ENCODE measurements at places on chromosomes 1 and 21. TPM values are rescaled to one million over a fixed set of nuclear protein-coding genes. Genes with fewer than 3 reads are reported as not detected.

The OPRD1 gene
- not detected for total RNA-seq

The G0S2 gene
- 19.9 TPM for total RNA-seq

DNA sequence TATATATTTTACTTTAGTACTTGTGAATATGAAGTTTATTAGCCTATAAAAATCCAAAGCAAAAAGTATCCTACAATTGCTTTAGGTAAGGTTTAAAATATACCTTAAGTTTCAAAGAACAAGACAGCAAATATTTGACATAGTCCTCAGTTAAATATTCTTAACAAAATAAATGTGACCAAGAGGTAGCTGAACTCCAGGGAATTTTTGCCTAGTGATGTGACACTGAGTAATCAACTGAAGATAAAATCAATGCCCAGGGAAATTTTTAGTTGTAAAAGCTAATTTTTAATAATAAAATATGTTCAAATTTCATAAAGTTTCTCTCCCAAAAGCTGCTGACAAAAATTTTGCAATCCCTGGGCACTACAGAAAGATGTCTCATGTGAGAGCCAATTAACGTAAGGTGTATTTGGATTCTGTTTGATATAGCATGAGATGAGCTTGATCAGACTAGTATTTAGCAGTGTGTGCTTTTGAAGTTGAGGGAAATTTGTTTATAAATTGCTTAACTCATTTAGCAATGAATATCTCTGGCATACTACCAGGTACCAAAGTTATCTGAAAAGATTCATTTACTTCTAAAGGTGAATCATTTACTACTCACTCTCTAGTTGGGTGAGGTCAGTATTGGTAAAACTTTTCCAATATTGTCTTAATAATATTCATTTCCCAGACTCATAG lies 80.2 kb upstream of the PALMD start:
- no peaks in the 10 kb centered on the region for H3K4me1 ChIP-seq
- no peak overlapping the region for H3K27ac ChIP-seq
- H3K4me3 ChIP-seq, result no peak overlapping the region
- no peaks in the 10 kb centered on the region for H3K36me3 ChIP-seq

GRCh38 chr1:169186106-169186505 lies 79.6 kb downstream of the ATP1B1 start:
- H3K27me3 ChIP-seq, result no peaks in the 10 kb centered on the region
- H3K4me3 ChIP-seq, result no peak overlapping the region
- no peaks in the 10 kb centered on the region for H3K4me1 ChIP-seq

DNA sequence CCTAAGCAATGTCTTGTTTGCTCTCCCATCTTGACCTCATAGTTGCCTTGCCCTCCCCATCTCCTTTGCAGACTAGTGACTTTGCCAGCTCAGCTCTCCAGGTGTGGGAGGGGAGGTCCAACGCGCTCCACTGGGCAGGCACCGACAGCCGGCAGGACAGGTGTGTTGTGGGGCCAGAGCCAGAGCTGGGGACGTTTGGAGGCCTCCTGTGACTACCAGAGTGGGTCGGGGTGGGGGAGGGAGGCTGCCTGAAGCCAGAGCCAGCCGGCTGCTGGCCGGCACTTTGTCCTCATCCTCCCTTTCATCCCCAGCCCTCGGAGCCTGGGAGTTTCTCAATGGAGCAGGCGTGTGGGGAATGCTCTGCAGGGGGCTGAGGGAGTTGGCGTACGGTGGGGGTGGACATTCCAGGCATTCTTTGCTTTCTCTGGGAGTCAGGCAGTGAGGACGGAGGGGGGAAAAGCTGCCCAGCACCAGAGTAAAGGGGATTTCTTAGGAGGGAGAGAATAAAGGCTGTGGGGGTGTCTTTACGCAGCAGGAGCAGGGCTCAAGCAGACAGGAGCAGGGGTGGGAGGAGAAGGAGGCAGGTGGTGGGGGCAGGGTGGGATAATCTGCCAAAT lies 20.2 kb downstream of the NUAK2 start:
- H3K36me3 ChIP-seq, result peaks cover 43% of the 10 kb centered on the region
- DNase-seq, result peak; percentile 91
- peak overlapping the region; percentile 65 for H3K27ac ChIP-seq

DNA sequence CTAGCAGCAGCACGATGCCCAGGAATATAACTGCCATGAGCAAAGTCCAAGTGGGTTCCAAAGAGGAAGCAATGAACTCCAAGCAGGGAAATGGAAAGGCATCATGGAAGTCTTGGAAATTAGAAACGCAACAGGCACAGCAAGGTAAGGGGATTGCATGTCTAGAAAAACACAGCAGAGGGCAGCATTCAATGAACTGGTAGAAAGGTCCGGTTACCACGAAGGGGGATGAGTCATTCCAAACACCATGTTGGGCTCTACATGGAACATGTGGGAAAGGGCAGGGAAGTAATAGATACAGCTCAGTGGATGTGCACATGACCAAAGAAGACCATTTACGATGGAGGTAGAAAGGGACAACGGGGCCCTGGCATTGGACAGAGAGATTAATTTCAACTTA lies 36.4 kb downstream of the RXRG start:
- no peak overlapping the region for H3K4me3 ChIP-seq
- H3K4me1 ChIP-seq, result no peaks in the 10 kb centered on the region
- no peaks in the 10 kb centered on the region for H3K27me3 ChIP-seq
- no peaks in the 10 kb centered on the region for H3K36me3 ChIP-seq
- H3K27ac ChIP-seq, result no peak overlapping the region
- no peak for DNase-seq

- H3K36me3 ChIP-seq, result no peaks in the 10 kb centered on the region
- DNase-seq, result no peak
- no peaks in the 10 kb centered on the region for H3K27me3 ChIP-seq
- no peak overlapping the region for H3K27ac ChIP-seq
- no peak overlapping the region for H3K4me3 ChIP-seq
- H3K4me1 ChIP-seq, result no peaks in the 10 kb centered on the region
Observed at GRCh38 chr1:196323869-196324268, 284.4 kb downstream of the KCNT2 start.

DNA sequence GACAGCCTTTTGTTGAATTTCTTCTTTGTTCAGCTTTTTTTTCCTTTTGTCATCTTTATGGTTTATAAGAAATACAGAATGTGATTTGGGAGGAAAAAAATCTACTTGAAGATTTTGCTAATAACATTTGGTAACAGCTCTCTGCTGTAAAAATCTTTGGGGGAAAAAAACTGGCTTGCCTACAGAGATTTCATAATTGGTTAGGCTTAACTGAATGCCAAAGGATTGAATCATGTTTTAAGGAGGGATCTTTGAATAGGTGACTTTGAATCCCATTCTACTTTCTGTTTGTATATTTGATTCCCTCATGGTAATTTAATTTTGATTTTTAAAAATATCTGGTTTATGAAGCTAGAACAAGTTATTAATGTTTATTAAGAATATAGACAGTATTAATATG lies 3.2 kb downstream of the BTF3L4 start:
- no peak for DNase-seq
- H3K4me1 ChIP-seq, result peaks cover 38% of the 10 kb centered on the region
- H3K27me3 ChIP-seq, result no peaks in the 10 kb centered on the region

Measured in lower lobe of right lung (tissue), 2 donors.